Activated T-helper 1 cell treated with anti-CD3 and anti-CD28 coated beads, Interleukin-2, amount 50 U/mL, for 16 hours (primary cell): ENCODE measurements at places on chromosomes 3 and 15.

DNA sequence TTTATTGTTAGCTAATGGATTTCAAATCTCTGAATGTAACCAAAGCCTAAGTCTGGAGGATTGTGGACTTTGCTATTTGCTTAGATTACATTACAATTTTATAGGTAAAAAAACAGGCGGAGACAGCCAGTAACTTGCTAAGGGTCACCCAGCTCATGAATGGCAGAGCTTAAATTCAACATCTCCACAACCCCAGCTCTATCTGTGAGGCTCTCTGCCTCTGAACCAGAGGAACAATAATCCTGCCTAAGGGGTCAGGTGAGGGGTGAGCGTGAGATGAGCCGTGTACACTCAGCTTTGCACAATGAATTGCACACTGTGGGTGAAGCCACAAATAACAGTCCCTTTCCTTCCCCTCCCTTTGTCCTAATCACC, 69.8 kb upstream of the SPATA12 start:
- no peak for DNase-seq

DNA sequence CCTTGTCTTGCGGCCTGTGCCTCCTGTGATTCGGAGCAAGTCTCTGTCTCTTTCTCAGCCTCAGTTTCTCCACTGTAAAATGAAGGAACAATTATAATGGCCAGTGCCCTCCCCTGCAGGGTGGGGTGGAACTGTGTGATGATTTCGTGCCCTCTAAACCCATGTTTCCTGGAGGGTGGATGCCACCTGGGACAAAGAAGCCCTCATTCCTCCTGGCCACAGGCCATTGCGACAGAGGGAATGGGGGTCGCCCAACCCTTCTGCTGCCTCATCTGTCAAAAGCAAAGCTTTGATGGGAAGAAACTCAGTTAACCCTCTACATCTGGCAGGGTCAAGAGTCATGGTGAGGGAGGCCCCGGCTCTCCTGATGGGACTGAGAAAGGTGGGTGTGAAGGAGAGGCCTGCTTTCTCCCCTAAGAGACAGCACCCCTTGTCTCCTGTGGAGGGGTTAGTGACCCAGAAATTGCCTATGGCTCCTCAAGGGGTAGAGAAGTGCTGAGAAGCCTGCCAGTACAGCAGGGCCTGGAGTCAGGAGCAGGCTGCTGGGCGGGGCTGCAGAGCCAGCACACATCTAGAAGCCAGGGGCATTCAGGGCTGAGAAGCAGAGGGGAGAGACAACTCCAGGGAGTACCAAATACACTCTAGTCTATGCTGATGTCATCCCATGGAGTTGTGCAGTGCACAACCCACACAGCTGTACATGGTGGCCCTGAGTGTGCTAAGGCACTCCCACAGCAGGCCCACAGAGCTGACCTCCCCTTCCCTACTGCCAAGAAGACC, 61.0 kb downstream of the PLXNA1 start:
- no peak for DNase-seq

DNA sequence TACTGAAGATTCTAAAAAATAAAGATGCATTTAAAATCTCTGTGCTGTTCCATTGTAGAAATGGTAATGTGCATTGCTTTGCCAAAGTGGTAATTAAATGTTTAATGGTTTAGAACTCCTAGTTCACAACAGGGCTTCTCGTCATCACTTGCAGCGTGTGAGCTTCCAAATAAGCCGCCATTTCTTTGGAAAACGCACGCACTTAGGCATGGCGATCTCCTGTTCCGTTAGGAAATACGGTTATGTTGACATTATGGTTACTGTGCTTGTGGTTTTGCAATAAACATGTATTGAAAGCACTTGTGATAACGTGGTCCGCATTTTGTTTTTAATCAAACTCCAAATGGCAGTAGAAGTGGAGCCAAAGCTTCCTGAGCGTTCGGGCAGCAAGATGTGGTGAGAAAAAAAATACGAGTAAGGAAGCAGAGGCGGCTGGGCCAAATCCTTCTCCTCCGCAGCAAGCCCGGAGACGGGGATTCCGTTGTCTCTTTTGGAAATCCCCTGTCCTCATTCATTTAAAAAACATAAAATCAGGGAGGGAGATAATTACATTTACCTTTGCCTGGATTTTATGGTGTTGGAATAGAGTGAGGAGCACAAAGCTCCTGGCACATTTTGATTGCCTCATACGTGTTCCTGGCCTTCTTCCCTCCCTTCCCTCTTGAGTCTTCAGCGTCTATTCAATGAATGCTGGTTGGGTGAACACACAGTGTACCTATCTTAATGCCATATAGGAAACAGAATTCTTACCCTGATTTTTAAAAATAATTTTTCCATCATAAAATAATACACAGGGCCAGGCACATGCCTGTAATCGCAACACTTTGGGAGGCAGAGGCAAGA, 97.5 kb downstream of the SLC49A4 start:
- no peak for DNase-seq

DNA sequence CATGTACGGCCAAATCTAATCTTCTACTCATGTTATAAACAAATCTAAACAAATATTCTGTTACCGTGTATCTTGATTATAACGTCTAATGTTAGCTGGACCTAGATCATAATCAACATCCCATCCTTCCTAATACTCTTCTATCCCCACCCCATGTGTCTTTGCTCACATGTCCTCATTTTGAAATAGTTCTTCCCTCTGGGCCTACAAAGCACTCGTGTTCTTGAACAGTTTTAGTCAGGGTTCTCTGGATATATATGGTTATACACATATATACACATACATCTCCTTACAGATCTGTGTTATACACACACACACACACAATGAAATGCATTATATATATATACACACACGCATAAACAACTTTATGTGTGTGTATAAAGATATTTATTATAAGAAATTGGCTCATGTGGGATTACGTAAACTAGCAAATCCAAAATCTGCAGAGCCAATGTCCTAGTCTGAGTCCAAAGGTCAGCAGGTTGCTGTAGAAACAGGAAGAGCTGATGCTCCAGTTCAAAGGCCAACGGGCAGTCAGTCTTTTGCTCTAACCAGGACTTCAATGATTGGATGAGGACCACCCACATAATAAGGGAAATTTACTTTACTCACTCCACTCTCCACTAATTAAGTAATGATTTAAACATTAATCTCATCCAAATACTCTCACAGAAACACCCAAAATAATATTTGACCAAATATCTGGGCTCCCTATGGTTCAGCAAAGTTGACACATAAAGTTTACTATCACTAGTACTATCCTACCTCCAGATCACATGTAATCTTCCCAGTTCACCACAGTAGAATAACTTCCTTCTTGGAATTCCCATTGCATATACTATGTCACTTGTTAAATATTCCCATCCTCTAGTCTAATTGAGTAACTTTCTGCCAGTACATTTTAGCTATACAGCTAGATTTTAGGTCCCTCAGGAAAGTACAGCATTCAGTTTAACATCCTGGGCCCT, 450.0 kb downstream of the ROBO1 start:
- DNase-seq: no peak

GRCh38 chr3:127788451-127788909, 33.8 kb downstream of the MGLL start:
- no peak for DNase-seq

GRCh38 chr3:165283328-165283727, 87.1 kb upstream of the SLITRK3 start:
- DNase-seq: no peak

GRCh38 chr3:113055201-113055600, 64.4 kb downstream of the GTPBP8 start:
- no peak for DNase-seq

GRCh38 chr15:43505738-43506137, 11.7 kb upstream of the MAP1A start:
- DNase-seq: no peak

- DNase-seq: no peak
Measured at GRCh38 chr15:80948651-80949292, 40.8 kb downstream of the MESD start.

DNA sequence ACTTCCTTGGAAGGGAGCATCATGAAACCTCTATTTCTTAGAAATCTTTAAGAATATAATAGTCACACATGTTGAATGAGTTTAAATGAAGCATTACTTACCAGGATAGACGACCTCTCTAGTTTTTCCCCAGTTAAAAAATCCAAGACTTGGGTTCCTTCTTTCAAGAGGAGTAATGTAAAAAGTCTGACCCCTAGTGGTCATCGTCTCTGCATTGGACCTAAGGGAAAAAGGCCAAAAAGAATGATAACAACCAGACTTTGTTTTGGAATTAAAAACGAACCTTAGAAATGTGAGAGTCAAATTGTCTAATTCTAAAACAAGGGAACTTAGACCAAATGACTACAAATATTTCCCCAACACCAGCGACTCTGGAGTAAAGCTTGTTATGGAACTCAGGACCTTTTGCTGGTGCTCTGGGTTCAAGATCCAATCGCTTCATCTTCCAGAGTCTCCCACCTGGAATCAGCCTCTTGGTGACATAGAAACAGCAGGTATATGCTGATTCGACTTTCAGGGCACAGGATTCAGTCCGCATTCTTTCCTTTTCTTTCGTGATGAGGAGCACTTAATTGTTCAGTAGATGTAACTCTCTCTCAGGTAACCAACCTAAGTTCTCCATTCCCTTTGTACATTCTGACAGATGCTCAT, 214.8 kb upstream of the TPRG1 start:
- DNase-seq: no peak

DNA sequence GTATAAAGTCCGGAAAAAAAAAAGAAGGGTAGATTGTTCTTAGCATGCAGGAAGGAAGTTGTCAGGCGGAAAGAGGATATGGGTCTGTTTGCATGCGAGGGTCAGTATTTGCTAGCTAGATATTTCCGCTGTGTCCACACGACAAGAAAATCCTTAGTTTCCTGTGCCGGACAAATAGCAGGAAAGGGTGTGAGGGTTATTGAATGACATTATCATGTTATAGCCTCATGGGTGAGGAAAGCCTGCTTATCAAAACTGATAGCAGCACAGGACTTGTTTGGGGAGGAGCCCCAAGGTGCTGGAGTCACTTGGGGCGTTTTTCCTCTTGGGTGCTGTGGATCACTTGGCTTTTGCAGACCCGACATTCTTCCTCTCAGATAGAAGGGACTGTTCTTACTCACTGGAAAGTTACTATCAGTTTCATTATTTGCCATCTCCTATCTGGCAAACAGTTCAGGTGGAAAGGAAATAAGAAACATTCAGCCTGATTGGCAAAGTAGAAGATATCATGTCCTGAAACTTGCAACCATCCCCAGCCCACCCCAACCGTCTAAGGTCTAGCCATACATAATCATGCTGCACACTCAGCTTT, 127.2 kb upstream of the DPH6 start:
- no peak for DNase-seq

DNA sequence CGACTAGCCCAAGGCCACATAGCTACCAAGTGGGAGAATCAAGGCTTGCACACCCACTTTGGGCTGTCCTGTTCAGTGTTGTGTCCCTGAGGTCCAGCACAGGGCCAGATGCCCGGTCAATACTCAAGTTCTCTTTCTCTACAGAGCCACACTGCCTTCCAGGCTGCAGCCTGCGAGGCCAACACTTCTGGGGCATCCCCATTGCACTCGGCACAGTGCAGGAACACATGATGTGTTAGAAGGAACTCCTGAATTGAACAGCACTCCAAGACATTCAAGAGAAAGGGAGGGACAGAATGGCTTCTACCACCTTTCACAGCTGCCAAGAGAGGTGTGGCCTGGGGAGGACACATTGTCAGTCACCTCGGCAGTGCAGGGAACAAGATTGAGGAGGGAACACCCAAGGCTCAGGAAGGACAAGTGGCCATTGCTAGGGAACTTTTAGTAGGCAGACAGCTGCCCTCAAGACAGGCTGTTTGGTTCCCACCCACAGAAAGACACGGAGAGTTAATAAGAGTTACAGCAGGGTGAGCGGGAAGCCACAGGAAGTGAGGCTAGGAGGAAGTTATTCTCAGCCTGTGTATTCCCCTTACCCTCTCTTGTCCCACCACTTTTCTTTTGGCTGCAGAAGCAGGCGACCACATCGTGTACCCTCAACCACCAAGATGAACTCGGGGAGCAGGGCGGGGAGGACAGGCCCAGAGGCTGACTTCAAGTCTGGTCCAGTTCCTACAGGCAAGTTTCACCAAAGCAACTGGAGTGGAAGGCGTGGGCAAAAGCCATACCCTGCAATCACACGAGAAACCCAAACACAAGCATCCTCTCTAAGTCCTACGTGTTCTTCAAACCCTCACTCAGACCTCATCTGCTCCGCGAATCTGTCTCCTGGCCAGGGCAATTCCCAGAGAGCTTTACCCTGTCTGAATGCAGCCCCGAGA, 69.4 kb downstream of the SRGAP3 start:
- DNase-seq: no peak
